Panc1 (cell line): ENCODE measurements at places on chromosomes 13 and 19.

GRCh38 chr19:30309176-30309575, 63.0 kb upstream of the ZNF536 start:
- no peak for DNase-seq

DNA sequence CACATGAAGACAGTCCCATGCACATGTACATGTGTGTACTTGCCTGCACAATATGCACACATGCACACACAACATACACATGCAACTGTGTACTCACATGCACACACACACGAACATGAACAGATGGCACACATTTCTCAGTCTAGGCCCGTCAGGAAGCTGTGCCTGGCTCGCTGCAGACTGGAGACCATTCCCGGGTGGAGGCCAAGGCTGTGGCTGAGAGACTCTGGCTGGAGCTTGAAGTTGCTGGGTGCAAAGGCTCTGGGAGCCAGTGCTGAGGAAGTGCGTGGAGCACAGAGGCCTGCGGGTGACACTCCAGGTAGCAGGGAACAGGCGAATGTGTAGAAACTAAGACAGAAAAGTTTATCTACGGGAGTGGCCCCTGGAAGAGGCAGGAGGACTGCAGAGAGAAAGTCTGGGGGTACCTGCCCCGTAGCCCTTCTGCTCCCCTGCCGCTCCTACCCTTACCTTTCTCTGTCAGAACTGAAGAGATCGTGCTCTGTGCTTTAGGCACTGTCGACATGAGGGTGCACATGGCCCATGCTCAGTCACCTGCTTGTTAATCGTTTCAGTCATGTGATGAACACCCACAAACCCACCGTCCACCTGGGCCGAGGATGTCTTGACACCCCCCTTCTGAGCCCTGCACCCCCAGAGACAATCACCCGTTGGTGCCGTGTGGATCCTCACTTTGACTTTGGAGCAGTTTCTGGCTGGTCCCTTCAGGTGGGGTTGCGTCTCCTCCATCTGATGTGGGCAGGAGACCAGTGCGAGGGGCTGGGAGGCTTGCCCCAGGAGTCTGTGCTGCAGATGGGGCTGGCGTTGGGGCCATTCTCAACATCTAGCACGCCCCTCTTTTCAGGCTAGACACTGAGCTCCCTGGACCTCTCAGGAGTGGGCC, 69.4 kb downstream of the TEX29 start:
- no peak for DNase-seq

DNA sequence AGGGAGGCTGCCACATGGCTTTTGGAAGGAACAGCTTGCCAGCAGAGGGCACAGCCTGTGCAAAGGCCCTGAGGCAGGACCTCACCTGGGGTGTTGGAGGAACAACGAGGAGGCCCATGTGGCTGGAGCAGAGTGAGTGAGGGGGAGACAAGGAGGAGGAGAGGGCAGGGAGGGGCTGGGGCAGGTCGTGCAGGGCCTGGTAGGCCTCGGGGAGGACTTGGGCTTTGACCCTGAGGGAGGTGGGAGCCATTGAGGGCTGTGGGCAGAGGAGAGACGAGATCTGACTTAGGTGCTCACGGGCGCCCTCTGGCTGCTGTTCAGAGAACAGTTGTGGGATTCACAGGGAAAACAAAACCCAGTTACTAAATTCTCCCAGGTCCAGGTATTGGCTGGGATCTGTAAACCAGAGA, 25.2 kb downstream of the ZNRF4 start:
- peak; percentile 4 for DNase-seq

DNA sequence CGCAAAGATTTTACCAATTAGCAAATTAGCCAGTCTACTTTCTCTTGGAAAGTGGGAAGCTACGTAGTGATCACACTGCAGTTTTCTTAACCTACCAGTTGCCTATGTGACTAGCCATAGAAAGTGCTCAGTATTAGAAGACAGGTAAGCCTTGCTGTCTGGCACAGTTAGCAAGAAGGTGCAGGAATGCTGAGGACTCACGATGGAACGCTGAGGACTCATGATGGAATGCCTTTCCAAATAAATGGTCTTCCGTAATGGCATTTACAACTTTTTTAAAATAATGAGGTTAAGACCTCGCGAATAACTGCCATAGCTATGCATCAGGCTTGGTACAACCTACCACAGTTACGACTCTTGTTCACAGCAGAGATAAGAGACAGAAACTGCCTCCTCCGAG, 1645.6 kb upstream of the MIR17HG start:
- no peak for DNase-seq

DNA sequence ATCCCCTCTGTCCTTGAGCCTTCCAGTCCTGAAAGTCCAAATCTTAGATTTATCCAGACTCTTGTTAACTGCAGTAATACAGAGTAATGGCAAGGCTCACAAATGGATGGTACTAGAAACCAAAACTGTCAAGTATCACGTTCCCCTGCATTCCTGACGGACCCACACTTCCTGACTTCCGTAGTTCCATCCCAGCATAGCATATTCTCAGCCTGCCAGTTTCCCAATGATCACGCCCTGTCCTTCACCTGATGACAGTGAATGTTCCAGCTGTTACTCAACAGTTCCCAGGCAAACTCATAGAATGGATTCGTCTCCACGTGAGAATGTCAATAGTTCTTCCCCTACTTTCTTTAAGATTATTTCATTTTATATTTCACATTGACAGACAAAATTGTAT, 33.6 kb downstream of the SLC7A1 start:
- no peak for DNase-seq

DNA sequence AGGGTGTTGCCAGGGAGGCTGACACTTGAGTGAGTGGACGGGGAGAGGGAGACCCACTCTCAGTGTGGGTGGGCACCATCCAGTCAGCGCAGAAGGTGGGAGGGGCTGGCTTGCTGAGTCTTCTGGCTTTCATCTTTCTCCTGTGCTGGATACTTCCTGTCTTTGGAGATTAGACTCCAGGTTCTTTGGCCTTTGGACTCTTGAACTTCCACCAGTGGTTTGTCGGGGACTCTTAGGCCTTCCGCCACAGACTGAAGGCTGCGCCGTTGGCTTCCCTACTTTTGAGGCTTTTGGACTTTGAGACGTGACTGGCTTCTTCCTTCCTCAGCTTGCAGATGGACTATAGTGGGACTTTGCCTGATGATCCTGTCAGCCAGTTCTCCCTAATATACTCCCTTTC, 4.3 kb upstream of the LENG8 start:
- DNase-seq = no peak

DNA sequence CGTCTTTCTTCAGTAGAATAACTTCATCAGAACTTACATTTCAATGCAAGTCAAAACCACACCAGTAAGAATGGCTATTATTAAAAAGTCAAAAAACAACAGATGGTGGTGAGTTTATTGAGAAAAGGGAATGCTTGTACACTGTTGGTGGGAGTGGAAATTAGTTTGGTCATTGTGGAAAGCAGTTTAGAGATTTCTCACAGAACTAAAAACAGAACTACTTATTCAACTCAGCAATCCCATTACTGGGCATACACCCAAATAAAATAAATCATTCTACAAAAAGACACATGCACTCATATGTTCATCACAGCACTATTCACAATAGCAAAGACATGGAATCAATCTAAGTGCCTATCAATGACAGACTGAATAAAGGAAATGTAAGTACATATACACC, 231.2 kb downstream of the NHLRC3 start:
- DNase-seq = no peak

GRCh38 chr19:14006085-14006765, at the start of gene RFX1:
Gene RFX1 (minus strand): TSS chr19:14006320. CDS start chr19:13993843, 12,477 bp downstream.
- peak; percentile 93 for DNase-seq

GRCh38 chr13:91405240-91405639, 6.8 kb downstream of the GPC5 start:
- DNase-seq = no peak

DNA sequence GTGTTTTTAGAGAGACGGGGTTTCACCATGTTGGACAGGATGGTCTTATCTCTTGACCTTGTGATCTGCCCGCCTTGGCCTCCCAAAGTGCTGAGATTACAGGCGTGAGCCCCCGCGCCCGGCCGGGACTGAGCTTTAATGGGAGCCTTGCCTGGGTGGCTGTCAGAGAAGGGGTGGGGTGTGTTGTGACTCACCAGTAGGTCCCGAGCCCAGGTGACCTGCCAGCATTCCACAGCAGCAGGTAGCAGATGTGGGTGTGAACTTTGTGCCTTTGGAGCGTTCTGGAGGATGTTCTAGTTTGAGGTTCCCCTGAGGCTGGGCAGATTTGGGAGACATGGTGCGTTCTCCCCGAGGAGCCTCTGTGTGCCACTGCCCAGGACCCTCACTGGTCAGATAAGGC, 7.1 kb upstream of the EPN1 start:
- DNase-seq = no peak

DNA sequence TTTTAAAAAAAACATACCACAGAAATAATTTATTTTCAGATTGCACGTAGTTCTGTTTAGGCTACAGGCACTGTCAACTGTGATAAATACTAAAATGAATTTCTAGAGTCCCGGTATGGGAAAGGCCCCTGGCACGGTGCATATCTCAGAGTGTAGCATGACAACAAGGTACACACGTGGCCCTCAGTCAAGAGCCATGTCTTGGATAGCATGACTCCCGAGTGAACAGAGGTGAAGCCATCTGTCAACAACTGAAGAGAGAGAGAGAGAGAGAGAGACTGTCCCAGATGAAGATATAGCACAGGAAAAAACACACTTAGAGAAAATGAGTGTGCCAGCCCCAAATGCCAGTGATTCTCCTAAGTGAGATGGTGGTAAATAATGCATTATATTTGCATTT, 297.5 kb downstream of the MYO16 start:
- DNase-seq = no peak

DNA sequence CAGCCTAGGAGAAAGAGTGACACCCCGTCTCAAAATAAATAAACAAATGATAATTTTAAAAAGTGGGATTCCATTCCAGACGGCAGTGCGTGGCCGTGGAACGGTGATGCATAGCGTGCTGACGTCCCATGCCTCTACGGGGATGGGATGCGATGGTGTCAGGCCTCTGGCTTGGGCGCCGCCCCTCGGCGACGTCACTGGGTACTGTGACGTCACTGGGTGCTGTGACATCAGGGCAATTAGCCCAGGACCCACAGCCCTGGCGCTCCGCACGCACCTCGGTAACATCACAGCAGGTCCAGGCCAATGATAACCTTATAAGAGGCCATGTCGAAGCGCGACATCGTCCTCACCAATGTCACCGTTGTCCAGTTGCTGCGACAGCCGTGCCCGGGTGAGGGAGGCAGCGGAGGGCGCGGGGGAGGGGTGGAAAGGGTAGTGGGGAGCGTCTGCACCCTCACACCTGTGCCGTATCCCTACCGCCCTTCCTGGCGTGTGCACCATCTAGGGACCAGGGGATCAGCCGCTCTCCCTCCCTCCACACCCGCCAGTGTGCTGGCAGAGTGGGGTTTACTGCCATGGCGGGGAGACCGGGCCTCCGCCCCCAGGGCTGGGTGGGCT, at the start of gene GAPDHS:
Gene GAPDHS, plus strand, starts transcription at position 256 of the 621 bp plus-strand sequence. Its CDS starts 72 bp downstream, at position 328.
- no peak for DNase-seq

GRCh38 chr13:51453207-51453958, 547 bp upstream of the INTS6 start:
- DNase-seq = no peak
